Motor neuron (in vitro differentiated cells): ENCODE measurements at places on chromosomes 5 and 9.
A peak's percentile ranks its signal among the peaks of the same experiment; 100 is the strongest.

GRCh38 chr9:88783711-88784083 is 207.6 kb upstream of the S1PR3 start:
- ATAC-seq: peak; percentile 32

GRCh38 chr5:107617052-107617451 is 53.7 kb downstream of the EFNA5 start:
- no peak for ATAC-seq

DNA sequence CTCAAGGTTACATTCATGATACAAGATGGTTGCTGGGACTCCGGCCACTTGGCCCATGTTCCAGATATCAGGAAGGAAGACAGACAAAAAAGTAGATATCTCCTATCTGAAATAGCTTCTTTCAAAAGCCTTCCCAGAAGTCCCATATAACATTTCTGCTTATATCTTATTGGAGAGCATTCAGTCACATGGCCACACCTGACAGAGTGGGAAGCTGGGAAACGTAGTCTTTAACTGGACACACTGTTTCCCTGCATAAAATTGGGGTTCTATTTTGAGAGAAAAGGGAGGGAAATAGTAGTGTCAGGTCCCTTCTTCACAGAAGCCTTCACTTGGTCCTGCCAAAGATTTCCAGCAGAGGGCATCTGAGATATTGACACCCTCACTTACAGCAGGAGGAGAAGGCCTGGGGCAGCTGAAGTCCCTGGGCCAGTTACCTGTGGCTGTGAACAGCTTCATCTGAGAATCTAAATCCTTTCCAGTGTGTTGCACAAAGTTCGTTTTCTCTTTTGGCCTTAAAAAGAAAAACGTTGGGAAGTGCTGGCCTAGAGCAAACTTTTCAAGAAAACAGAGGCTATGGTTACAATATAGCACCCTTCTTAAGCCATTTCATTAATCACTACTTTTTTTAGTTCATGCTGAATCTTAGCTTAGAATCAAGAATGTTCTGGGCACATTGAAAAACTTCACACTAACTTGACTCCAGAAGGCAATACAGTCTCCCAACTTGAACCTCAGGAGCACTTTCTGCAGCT is 33.5 kb downstream of the SPEF2 start:
- ATAC-seq: peak; percentile 41

- no peak for ATAC-seq
Measured at GRCh38 chr9:19969721-19970120, 180.9 kb upstream of the SLC24A2 start.

DNA sequence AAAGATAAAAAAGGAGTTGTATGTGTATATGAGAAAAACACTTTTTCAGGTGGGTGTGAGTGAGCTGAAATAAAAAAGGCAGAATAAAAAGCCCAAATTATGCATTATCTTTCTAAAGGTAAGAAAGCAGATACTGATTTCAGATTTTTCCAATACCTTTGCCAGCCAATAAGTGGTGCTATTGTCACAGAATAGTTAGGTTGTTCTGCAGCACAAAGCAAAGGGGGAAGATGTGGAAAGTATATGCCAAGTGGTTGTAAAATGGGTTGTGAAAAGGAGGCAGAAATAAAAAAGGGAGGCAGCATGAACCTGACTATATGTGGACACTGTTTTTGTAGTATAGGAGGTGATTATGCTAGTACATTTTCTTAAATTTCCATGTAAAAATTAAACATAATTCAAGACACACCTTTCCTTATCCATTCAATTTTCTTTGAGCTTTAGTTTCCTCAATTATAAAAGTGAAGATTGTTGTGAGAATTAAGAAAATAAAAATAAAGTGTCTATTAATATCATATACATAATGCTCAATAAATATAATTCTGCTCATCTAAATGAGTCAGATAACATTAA is 106.7 kb downstream of the SMIM15 start:
- peak; percentile 14 for ATAC-seq

DNA sequence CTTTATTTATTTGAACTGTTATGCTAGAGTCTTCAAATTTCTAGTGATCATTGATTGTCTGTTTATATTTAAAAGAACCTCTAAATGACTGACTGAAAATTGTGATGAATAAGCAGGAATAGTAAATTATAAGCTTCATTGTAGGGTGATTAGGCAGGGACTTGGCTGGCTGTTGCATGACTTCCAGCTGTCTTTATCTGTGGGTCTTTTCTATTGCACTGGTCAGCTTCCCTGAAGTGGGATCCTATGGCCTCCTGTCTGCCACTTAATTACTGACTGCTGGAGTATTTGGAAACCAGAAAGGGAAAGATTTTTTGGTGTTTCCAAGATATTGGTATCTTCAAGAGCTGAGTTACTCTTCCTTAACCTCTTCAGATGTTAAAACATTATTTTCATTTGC is 123.0 kb upstream of the CCNH start:
- no peak for ATAC-seq

GRCh38 chr5:159548517-159548916 is 218.2 kb upstream of the IL12B start:
- no peak for ATAC-seq

DNA sequence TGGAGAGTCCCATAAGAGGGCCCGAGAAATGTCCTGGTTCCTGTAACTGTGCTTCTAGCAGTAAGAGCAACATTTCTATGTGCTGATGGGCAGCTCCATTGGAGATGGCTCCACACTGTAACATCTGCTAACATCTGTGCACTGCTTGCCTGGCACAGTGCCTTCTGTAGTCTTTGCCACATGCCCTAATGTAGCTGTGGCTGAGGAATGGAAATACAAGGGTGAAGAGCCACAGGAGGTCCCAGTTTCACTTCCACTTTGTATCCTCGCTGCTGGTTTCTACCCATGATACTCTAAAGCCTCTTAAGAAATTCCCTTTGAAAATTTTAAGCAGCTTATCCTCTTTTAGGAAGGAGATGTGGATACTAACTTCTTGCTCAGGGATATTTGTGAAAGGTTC is 97.4 kb downstream of the HOMER1 start:
- no peak for ATAC-seq

DNA sequence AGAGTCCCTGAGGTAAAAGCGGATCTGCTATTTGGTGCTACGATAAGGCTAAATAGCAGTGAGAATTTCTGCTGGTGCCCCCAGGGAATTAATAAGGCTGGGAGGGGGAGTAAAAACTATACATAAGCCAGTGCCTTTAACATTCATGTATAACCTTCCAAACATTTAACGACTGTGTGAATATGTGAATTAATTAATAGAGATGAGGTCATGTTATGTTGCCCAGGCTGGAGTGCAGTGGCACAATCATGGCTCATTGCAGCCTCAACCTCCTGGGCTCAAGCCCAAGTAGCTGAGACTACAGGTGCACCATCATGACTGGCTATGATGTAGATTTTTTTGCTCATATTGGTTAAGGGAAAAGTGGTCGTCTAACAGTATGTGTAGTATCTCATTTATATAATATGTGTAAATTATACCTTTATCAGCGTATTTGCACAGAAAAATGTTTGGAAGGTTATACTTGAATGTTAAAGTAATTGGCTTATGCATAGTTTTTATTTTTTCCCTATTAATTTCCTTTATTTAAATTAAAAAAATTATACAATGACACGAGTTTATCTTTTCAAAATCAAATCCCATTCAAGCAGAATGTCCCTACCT is 64.6 kb downstream of the EHMT1 start:
- peak; percentile 15 for ATAC-seq

GRCh38 chr5:80128141-80128540 is 93.0 kb downstream of the THBS4 start:
- ATAC-seq: no peak

DNA sequence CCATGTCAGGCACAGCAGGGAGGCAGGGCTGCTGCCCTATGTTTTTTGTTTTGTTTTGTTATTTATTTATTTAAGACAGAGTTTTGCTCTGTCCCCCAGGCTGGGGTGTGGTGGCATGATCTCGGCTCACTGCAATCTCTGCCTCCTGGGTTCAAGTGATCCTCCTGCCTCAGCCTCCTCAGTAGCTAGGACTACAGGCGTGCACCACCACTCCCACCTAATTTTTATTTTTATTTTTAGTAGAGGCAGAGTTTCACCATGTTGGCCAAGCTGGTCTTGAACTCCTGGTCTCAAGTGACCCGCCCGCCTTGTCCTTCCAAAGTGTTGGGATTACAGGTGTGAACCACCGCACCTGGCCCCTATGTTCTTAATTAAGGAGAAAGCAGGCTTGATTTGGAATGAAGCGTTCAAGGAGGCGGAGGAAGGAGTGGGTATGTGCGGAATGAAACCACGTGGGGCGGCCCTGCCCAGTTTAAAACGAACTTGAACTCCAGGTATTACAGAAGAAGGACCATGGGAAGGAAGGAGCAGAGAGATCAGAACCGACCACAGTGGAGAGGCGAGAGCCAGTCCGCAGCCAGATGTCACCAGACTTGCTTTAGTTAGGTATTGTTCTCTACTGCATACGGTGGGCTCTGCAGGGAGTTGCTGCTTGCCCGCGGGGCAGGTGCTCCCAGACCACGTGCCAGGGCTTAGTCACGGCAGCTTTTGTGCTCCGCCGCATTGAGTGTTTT is 34.9 kb upstream of the EPB41L4B start:
- no peak for ATAC-seq

- ATAC-seq: no peak
Measured at GRCh38 chr5:166938071-166938470, 1353.4 kb upstream of the WWC1 start.

- ATAC-seq: no peak
Measured at GRCh38 chr5:82417776-82418607, 139.8 kb upstream of the RPS23 start.
